ENCODE measurements at places on chromosomes 16 and 17. TPM values are rescaled to one million over a fixed set of nuclear protein-coding genes. Genes with fewer than 3 reads are reported as not detected.

- DNase-seq = no peak
Measured at GRCh38 chr16:69410219-69410990, 14.0 kb upstream of the CYB5B start.

GRCh38 chr17:1107777-1108477, 71.9 kb downstream of the ABR start:
- no peak for DNase-seq

DNA sequence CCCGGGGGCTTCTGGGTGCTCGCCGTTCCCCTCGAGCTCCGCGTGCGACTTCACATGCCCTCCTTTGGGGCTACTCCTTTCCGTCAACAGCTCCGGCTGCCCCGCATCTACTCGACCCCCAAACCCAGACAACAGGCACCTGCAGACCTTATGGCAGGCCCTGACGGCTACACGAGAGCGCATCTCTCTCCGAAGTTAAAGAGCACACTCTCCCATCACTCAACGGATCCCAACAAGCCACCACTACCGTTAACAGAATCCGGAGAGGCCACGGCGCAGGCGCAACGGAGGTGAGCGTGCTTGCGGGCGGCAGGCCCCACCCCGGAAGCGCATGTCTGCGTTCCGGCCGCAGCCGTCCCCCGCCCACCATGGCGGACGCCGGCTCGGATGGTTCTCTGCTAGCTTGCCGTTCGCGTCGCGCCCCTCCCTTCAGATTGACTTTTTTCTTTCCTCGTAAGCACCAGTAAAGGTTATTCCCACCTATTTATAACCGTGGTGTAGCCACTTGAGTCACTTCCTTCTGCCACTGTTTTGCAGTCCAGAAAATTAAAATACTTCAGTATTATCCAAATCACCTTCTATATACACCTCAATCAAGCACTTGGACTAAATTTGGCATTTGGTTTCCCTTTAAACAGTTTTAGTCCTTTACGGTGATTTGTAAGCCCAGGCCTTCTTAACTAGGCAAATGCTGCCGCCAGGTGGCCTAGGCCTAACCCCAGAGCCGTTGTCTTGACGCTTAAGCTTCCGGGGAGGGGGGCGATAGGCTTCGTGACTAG, at the start of gene POLG2:
TSS of gene POLG2 (minus strand) at position 269 of the 779 bp plus-strand sequence. CDS start at position 183, 86 bp downstream.
- DNase-seq = peak; percentile 96

GRCh38 chr17:17567631-17568030, 23.9 kb downstream of the PEMT start:
- DNase-seq = peak; percentile 79

The CD19 gene
- not detected for total RNA-seq

All from ascending aorta (tissue), 2 donors.